NCI-H2081 (cell line): ENCODE measurements at places on chromosomes 1 and 21.

- no peak for DNase-seq
Measured at GRCh38 chr21:17802572-17802971, 16.6 kb downstream of the C21orf91 start.

DNA sequence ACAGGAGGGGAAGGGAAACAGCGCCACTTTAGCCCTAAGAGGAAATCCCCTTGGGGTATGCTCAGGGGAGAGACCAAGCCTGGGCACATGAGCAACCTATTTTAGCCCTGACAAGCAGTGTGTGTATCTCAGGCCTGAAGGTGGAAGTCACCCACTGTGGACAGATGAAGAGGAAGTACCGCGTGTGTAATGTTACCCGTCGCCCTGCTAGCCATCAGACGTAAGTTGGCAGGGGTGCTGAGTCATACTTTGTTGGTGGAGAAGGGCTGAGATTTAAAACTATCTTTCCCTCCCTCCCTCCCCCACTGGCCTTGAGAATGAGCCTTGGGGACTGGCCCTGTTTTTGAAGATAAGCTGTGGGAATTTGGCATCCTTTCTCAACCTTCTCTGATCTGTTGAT, 11.2 kb downstream of the AGO1 start:
- DNase-seq, result no peak

GRCh38 chr1:54583871-54584270, 35.8 kb downstream of the ACOT11 start:
- DNase-seq, result no peak

- no peak for DNase-seq
Measured at GRCh38 chr1:186617926-186618325, 62.3 kb downstream of the PTGS2 start.

- peak; percentile 96 for DNase-seq
Measured at GRCh38 chr1:232620356-232620969, 9.5 kb downstream of the SIPA1L2 start.

DNA sequence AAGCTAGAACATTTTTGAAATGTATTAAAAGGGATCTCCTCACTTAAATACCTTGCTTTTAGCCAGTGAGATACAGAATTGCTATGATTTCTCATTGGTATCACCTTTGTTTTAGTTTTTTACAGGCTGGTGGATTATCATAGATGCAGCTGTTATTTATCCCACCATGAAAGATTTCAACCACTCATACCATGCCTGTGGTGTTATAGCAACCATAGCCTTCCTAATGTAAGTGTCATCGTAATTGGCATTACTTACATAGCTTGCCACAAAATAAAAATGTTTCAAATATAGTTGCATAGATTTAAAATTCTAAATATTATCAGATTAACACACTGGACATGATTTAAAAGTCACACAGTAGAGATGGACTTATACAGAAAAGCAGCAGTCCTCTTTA, 4.7 kb downstream of the TMEM50A start:
- no peak for DNase-seq

GRCh38 chr1:111723091-111723806, 15.9 kb downstream of the INKA2 start:
- no peak for DNase-seq

GRCh38 chr1:47972864-47973432, 24.2 kb downstream of the TRABD2B start:
- no peak for DNase-seq

GRCh38 chr1:2111674-2112035, 61.4 kb downstream of the PRKCZ start:
- no peak for DNase-seq

GRCh38 chr1:43495204-43495603, 35.5 kb upstream of the PTPRF start:
- DNase-seq, result no peak

DNA sequence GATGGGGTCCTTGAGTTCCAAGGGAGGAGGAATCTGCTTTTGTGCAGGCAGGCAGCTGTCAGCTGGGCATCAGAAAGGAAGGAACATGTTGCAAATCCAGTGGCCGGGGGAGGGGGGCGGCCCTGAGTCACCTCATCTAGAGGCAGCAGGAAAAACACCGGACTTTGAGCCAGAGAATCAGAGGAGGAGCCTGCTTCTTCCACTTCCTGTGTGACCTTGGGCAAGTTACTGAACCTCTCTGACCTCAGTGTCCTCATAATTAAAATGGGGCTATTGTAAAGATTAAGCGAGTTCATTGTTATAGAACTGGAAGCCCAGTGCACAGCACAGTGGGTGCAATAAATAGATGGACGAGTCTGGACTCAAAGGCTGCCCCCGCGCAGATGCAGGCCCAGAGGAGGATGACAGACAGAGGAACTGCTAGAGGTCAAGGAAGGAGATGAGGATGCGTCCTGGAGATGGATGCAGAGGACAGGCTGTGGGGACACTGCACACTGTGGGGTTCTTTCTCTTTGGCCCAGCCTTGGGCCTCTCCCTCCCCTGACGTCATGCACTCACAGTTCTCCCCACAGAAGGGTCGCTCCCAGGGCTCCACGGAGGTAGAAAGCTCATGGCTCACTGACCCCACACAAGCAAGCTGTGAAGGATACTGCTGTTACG, 714.3 kb downstream of the MATN1 start:
- DNase-seq, result no peak

GRCh38 chr1:60935599-60936110, 146.7 kb upstream of the NFIA start:
- DNase-seq, result no peak

GRCh38 chr1:34923490-34923889, 6.0 kb downstream of the DLGAP3 start:
- no peak for DNase-seq

DNA sequence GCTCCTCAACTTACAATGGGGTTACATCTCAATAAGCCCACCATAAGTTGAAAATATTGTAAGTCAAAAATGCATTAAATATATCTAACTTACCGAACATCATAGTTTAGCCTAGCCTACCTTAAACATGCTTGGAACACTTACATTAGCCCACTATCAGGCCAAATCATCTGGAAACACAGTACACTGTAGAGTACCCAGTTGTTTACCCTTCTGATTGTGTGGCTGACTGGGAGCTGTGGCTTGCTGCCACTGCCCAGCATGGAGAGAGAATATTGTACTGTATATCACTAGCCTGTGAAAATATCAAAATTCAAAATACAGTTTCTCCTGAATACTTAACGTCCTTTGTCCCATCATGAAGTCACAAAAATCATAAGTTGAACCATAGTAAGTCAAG, 40.4 kb upstream of the FRRS1 start:
- DNase-seq, result no peak

- no peak for DNase-seq
Measured at GRCh38 chr1:61202854-61203598, 120.7 kb downstream of the NFIA start.

GRCh38 chr1:100219457-100219856, 30.2 kb downstream of the DBT start:
- DNase-seq, result no peak

DNA sequence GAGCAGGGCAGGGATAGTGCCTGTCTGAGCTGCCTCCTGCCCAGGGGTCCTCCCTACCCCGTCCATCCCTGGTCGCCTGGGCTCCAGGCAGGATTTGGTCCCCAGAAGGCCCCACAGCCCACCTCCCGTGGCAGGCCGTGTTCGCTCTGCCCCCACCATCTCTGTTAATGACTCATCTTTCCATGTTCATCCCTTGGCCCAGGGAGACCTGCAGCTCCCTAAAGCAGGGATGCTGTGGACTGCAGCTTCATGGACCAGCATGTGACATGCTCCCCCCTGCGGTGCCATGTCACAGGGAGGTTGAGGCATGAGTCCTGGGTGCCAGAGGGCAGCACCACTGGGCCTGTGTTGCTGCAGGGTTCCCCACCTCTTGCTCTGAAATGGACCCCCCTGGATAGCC, 26.8 kb downstream of the UBASH3A start:
- no peak for DNase-seq

GRCh38 chr1:100361511-100362089, 9.3 kb downstream of the CDC14A start:
- no peak for DNase-seq

DNA sequence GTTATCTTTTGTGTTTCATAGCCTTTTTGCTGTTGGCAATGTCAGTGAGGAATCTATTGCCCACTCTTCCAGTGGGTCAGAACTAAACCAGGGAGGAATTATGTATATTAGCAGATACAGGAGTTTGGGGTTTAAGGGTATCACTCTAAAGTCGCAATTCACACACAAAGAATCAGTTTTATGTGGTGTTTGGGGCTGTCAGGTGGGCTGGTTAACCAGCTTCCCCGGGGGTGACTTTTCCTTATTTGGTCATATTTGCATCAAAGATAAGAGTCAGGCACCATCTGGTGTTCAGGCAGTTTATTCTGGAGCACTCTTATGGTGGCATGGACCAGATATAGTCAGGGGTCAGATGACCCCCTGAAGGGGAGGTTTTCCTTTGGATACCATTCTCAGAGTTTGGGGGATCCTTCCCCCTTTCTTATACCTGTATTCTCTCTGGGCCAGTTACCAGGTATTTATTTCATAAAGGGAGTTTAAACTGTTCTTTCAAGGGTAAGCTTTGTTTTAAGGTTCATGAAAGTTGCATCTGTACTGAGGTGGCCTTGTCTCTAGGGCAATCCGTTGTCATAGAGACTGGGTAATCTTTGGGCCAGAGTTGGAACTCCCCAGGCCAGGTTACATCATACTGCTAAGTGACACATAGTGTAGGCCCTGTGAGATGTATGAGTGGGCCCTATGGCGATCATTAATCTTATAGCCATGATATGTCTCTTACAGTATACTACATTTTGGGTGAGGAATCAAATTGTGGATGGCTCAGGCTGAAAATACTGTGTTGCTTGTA, 148.2 kb downstream of the RWDD3 start:
- no peak for DNase-seq

DNA sequence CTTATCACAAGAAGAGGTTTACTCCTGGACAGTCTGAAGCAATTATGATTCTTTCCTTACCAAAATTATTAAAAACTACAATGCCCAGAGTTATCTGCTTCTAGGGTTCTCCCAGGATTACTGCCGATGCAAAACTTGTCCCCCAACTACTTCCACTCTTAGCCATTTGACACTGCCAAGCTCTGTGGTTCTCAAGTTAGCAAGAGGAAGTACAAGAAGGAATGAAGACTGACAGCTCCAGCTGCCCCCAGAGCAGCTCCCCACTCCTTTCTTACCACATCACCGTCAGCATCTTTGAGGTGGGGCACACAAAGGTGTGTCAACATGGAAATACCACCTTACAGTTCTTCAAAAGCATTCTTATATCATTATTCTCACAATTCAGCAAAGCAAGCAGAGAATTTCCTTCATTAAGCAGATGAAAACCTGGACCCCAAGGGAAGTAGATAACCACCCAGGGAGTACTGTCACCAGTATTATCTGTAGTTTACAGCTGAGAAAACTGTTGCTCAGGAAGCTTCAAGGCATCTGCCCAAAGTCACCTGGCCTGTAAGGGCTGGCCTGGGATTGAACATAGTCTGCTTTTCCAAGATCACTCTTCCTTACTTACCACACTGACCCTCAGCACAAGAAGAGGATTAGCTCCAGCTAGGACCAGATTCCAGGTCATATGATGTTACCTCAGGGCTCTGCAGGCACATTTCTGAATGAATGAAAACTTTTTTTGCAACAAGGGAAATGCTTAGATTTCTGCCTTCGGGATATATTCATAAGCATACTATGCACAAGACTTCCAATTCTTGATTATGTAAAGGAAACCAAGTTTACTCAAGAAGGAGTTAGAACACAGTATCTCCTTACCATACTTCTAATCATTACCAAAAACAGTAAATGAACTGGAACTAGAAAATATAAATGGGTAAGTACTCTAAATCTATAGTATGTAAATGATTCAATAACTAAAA, 9.3 kb downstream of the PSMG1 start:
- no peak for DNase-seq

- DNase-seq, result no peak
Measured at GRCh38 chr1:99445486-99445885, 181.2 kb downstream of the PLPPR4 start.

DNA sequence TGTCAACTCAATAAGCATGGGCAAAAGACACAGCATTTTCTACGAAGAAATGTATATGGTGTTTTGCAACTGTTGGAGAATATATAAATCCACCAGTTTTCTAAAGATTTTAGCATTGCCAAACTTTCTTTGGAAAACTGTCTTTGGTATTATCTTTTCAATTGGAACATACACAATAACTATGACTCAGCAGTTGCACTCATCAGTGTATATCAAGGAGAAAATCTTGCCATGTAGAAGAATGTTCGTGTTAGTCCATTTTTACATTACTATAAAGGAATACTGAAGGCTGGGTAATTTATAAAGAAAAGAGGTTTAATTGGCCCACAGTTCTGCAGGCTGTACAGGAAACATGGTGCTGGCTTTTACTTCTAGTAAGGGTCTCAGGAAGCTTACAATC, 41.1 kb downstream of the PRKAA2 start:
- DNase-seq, result no peak

DNA sequence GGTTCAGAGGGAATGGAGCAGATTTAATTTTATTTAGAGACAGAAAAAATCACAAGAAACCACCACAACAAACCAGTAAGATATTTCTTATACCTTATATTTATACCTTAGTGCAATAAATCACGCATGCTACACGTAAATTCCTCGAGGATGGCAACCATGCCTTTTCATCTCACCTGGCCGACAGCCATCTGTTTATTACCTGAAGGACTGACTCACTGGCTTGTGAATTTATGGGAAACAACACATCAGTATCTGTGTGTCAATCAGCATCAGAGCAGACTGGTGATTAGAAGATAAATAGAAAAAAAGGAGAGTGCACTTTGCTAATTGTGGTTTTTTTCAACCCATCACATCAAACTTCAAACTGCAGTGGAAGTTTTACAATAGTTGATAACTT, 58.4 kb downstream of the S1PR1 start:
- DNase-seq, result no peak

DNA sequence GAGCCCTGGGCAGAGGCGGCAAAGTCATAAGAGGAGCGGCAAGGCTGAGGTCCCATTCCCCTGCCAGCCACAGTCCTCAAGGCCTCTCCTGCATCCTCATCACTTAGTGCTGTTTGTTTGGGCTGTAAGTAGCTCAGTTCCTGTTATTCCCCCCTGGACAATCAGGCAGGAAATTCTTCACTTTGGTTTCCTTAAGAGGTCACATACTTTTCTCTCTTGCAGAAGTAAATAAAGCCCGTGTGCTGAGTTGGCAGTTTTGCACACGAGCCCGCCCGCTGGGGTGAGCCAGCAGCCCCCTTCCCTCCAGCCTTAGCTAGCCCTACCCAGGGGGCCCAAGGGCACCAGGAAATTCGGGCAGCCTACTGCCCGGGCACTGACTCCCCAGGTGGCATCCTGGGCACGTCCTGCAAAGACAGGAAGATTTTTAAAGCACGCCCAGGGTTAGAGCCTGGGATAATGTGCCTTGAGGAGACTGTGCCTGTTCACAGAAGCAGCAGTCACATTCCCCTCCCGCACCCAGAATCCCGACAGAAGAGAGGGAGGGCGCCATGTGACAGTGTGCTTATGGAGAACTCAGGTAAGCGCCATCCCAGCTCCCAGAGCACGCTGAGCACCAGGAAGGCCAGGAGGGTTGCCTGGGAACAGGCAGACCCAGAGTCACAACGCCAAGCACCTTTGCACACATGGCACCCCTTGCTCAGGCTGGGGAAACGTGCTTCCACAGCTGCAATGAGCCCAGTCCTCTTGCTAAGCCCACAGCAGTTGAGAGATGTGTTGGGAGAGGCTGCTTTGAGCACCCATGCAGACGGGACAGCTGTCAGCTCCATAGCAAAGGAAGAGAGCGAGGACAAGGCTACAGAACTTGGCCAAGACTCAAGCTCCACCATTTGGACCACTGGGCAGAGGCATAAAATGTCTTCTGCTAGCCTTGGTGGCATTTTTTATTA, 144.5 kb upstream of the TMEM51 start:
- no peak for DNase-seq
